ENCODE measurements at places on chromosomes 3 and 15. TPM values are rescaled to one million over a fixed set of nuclear protein-coding genes. Genes with fewer than 3 reads are reported as not detected.

DNA sequence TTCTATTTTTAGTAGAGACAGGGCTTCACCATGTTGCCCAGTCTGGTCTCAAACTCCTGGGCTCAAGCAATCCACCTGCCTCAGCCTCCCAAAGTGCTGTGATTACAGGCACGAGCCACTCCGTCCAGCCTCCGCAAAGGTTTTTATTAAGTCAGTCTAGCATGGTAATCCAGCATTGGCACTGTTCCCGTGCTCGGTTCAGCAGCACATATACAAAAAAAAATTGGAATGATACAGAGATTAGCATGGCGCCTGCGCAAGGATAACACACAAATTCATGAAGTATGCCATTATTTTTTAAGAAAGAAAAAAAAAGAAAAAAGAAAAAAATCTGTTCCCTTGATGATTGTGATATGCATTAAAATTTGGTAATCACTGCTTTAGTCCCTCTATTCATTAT lies 8.5 kb downstream of the CKMT1A start:
- no peaks in the 10 kb centered on the region for H3K4me1 ChIP-seq
- no peak for DNase-seq
- no peak overlapping the region for H3K27ac ChIP-seq
- H3K36me3 ChIP-seq: no peaks in the 10 kb centered on the region
- H3K4me3 ChIP-seq: no peak overlapping the region

- peaks cover 25% of the 10 kb centered on the region for H3K36me3 ChIP-seq
- no peak for DNase-seq
- H3K27ac ChIP-seq: no peak overlapping the region
- no peaks in the 10 kb centered on the region for H3K27me3 ChIP-seq
- H3K4me1 ChIP-seq: no peaks in the 10 kb centered on the region
- no peak overlapping the region for H3K4me3 ChIP-seq
These were observed 72.0 kb downstream of the CCR4 start for GRCh38 chr3:33023176-33024136.

DNA sequence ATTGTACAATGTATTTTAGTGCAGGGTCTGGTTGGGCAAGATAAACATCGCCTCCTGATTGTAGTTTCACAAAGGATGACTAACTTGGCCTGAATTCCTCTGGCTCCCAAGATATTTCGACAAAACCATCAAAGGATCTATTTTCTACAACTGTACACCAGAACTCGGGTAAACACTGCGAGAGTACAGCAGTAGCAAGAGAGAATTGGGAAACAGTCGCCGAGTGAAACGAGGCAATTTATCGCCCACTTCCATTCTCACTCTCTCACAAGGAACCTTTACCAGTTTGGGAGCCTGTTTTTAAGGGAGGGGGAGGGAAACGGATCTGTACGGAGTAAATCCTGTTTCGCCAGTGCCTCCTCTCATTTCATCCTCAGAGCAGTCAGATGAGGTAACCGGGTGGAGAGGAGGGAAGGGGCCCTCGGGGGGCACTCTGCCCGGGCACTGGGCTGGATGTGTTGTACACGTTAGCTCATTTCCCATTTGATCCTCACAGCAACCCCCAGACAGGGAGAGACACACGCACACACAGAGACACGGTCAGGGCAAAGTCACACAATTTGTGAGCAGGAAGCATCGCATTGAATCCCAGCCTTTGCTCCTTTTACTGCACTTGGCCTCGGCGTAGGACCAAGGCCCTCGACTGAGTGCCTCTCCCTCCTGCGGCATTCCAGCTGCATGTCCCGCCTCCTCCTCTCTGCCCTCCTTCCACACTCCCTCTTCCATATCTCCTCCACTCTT lies 120.1 kb downstream of the LIPC start:
- peaks cover 14% of the 10 kb centered on the region for H3K27me3 ChIP-seq
- H3K36me3 ChIP-seq: peaks cover 4% of the 10 kb centered on the region
- no peak for DNase-seq
- H3K4me3 ChIP-seq: peak overlapping the region; percentile 57
- no peak overlapping the region for H3K27ac ChIP-seq

DNA sequence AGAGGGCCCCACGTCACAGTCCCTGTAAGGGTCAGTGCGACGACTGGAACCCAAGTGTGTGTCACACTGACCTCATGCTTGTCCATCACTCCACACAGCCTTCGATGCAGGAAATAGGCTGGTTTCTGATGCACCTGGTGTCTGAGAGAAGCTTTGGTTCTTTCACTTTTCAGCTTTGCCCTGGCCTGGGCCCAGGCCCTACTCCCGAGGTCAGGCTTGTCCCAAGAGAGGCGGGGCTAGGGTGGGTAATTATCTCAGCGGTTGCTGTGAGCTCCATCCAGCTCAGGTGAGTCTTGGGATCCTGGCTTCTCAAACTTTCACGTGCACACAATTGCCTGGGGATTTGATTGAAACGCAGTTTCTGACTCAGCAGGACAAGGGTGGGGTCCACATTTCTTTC lies 19.6 kb upstream of the CHRNB4 start:
- DNase-seq: no peak
- H3K27me3 ChIP-seq: no peaks in the 10 kb centered on the region
- H3K27ac ChIP-seq: no peak overlapping the region

DNA sequence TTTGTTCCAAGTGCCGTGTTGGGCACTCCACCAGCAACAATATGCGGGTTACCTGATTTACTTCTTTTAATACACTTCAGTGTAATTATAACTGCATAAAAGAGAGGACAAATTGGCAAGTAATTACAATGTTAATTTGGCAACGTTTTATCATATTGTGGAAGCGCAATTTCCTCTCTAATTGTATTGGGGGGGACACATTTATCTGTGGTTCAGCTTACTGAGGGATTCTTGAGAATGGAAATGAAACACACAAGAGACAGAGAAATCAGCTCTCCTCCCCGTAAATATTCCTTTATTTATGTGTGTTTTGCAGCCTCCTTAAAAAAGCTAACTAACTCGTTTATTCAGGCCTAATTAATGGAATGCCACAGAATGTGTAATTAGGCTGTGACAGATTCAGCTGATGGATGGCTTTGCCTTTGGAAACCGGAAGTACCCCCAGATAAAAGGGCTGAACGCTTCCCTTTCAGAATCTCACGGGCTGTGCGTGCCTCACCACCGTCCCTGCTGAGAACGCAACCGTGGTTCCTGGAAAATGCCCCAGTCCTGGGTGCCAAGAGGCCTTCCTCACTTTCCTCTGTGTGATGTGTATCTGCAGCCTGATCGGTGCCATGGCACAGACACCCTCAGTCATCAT lies 247.1 kb upstream of the ST8SIA2 start:
- H3K27me3 ChIP-seq: peaks cover 2% of the 10 kb centered on the region
- peaks cover 11% of the 10 kb centered on the region for H3K36me3 ChIP-seq
- no peak overlapping the region for H3K27ac ChIP-seq
- no peak overlapping the region for H3K4me3 ChIP-seq

DNA sequence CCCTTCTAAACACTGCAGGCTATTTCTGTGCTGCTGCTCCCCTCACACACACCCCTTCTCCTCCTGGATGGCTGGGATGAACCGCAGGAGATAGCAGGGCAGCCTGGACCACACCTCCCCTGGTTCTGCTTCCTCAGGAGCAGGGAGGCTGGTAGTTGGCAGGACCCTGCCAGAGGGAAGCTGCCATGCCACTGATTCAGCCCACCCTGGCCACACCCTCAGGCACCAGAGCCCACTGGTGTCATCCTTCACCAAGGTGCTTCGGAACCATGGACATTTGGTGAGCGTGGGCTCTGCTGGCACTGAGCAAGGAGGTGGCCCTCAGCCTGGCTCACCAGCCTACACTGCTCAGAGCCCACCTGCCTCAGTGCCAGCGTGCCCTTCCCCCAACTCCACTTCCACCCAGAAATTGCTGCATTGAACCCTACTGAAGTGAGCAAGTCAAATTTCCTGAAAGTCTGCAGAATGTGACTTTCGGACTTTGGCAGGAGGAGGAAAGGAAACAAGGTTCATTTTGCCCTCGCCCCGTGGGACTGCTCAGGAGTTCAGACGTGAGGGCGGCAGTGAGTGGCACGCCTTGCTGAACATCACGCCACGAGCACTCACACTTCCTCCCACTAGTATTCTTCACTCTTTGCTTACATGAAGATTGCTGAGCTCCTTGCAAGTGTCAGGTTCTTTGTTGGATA lies 26.3 kb downstream of the BMF start:
- H3K27ac ChIP-seq: no peak overlapping the region
- H3K27me3 ChIP-seq: peaks cover 3% of the 10 kb centered on the region
- H3K4me3 ChIP-seq: no peak overlapping the region
- H3K36me3 ChIP-seq: no peaks in the 10 kb centered on the region
- peaks cover 9% of the 10 kb centered on the region for H3K4me1 ChIP-seq

DNA sequence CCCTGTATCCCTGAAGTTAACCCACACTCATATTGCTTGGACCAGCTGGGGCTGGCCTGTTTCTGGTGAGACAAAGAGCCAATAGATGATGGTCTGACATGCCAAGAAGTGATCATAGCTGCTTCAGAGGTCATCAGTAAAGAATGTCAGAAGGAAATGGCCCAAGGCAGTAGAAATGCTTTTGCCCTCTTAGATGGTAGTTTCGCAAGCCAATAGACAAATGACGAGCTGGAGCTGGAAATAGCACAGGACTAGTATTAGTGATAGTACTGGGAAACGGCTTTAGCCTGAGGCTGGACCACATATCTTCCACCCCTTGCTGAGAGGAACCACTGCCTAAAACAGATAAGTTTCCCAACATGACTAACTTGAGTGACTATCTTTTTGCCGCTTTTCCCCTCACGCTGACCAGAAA lies 176.1 kb upstream of the THBS1 start:
- peaks cover 3% of the 10 kb centered on the region for H3K27me3 ChIP-seq
- no peak overlapping the region for H3K4me3 ChIP-seq
- no peaks in the 10 kb centered on the region for H3K4me1 ChIP-seq
- H3K27ac ChIP-seq: no peak overlapping the region
- DNase-seq: no peak

TRH gene
- polyA plus RNA-seq: not detected

MYH15 gene
- not detected for polyA plus RNA-seq
